Posterior cingulate gyrus (tissue), 11 donors: ENCODE measurements at places on chromosomes 7 and 10.
A peak's percentile ranks its signal among the peaks of the same experiment; 100 is the strongest.

GRCh38 chr10:97904018-97904381, 54.4 kb downstream of the GOLGA7B start:
- DNase-seq = no peak

DNA sequence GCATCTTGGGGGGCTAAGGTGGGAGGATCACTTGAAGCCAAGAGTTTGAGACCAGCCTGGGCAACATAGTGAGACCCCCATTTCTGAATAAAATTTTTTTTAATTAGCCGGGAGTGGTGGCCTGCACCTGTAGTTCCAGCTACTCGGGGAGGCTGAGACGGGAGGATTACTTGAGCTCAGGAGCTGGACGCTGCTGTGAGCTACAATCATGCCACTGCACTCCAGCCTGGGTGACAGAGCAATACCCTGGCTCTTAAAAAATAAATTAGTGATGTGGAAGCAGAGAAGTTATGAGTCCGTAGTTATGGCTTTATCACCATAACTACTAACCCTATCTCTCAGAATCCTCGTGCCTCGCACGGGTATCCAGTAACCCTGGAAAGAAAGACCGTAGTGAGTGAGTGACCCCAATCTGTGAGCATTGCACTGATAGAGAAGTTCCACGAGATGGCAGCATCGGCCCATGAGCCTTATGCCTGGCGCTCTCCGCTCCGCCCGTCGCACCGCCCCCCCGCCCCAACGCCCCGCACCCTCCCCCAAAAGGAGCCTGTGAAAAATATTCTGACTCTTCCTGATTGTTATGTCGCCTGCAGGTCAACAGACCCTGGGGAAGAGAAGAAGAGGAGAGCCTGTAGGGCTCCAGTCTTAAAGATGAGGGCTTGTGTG, 4.9 kb upstream of the SLC29A3 start:
- DNase-seq = no peak

- DNase-seq = no peak
Observed at GRCh38 chr10:76086170-76086760, 654.8 kb downstream of the LRMDA start.

- DNase-seq = no peak
Observed at GRCh38 chr7:134021836-134022235, 105.3 kb upstream of the LRGUK start.

DNA sequence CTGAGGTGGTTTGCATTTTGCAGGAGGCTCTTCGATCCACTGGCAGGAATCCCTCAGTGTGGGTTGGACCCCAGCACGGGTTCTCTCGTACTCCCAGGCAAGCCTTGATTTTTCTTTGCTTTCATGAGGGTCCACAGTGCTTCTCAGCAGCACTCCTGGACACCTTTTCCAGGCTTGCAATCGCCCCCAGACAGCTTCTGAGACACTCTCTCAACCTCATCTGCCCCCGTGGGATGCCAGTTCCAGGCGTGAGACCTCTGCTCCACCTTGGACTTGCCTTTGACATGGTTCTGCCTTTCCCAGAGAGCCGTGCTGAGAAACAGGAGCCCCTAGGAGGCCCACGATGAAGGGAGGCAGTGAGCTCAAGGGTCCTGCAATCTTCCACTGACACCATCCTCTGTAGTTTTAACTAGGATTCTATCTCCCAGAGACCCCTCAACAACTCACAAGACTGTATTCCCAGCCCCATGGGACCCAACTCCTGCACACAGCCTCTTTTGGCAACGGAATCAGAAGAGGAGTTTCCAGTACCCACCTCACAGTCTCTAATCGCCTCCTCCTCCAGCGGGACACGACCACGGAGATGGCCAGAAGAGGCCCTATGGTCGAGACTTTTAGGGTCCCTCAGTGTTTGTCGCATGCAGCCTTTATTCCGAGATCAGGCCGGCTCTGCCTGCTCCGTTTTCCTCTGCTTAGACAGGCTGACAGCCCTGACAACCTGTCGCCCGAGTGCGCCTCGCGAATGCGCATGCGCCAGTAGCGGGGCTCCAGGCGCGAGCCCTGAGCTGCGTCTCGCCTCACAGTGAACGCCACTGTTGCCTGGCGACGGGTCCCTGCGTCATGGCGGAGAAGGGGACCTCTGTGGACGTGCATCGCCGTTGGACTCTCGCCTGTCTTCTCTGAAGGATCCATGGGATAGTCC, 26.0 kb upstream of the ZNF273 start:
- peak; percentile 98 for DNase-seq

- DNase-seq = no peak
Observed at GRCh38 chr7:83339907-83340306, 177.2 kb upstream of the PCLO start.

DNA sequence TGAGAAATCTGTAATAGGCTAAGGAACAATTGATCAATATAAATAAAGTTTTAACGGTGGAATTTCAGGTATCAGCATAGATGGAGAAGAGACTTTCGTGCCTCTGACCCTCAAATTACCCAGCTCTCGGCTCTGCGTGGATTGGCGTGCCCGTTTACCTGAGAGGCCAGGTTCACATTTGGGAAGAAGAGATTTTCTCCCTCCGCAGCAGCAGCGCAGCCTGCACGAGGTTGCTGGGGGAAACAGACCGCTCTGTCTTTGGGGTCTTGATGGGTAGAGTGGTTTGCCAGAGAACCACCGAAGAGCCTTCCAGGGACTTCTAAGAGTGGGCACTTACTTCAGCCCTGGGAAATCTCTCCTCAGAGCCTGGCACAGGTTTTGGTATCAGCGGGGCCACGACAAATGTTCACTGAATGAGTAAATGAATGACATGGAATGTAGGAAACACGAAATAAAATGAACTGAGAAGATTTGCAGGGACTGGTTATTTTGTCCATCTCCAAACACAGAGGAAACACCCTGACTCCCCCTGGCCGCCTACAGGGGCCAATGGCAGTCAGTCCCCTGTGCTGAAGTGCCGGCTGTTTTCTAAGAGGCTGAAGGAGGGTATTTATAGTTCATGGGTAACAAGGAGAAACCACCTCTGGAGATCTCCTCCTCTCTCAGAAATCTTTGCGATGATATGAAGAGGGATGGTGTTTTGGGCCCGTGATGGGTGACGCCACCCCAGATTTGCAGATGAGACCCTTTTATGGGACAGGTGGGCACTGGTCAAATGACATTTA, 338.5 kb downstream of the ADARB2 start:
- DNase-seq = no peak

DNA sequence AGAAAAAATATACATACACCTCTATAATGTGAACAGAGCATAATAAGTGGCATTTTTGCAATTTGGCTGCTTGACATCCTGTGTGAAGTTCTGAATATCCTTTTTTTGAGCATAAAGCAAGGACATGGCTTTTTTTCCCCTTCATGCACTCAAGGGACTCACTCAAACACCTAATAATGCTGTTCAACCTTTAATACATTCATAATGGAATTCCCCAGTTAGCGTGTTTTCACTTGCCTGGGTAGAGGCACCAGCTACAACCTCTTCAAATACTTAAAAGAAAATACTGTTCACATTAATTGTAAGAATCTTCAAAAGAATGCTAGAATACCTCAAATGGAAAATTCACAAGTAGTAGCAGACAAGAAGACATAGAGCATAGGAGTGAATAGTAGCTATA, 316.8 kb downstream of the PCDH15 start:
- DNase-seq = no peak

GRCh38 chr7:18834577-18834976, 282.9 kb downstream of the TWIST1 start:
- DNase-seq = no peak

GRCh38 chr10:23422003-23422411, 16.9 kb upstream of the OTUD1 start:
- no peak for DNase-seq

DNA sequence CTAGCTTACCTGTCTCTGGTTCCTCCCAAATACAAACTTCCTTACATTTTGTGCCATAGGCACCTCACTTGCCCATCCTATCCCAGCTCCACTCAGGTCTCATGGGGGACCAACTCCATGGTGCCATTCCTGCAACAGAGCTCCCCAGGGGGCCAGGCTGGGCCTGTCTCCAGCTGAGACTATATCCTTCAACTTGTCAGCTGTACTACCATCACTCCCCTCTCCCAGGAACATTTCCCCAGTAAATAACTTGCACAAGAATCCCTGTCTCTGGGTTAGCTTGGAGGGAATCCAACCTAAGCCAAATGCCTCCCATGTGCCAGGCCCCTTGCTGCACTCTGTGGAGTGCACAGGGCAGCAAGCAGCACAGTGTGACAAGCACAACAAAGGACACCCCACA, 33.2 kb downstream of the FRMPD2 start:
- DNase-seq = no peak

GRCh38 chr10:102603946-102604345, 40.3 kb upstream of the TRIM8 start:
- no peak for DNase-seq

DNA sequence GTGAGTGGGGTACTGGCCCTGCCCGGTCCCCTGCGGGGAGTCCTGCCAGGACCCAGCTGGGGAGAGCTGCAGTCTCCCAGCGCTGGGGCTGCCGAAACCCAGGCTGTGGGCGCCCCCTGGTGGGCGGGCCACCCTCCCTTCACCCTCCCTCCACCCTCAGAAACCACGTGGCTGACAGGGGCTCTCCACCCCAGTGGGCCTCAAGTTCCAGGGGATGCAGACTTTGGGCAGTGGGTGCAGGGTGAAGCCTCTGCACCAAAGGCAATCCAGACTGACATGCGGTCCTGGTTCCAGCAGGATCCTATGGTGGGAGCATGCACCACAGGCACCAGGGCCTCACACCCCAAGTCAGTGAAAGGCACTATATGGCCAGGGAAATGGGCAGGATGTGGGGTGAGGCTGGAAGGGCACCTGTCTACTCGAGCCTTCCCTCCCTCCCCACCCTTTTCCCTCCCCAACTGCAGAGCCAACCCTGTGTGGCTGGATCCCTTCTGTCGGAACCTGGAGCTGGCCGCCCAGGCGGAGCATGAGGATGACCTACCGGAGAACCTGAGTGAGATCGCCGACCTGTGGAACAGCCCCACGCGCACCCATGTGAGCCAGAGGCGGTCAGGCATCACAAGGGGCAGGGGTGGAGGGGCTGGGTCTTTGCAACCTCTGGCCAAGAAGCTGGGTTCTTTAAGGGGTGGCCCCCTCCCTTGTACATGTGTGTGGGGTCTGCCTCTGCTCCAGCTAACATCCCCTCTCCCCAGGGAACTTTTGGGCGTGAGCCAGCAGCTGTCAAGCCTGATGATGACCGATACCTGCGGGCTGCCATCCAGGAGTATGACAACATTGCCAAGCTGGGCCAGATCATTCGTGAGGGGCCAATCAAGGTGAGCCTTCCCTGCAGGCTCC, 38.8 kb downstream of the PSAP start:
- DNase-seq = peak; percentile 61

DNA sequence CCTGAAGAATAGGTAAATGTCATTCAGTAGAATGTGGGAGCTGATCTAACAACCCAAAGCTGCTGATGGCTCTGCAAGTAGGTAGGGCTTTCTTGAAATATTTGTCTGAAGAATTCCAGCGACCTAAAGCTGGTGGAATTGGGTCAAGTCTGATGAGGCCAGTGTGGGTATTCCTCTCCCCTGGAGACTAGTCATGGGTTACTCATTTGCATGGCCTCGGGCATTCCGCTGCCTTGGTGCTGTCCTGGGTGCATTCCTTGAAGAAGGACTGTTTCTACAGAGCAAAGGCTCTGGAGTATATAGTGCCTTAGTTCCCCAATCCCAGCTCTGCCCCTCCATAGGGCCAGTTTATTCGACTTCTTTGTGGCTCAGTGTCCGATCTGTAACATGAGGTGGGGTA, 19.2 kb downstream of the PDK4 start:
- no peak for DNase-seq

- DNase-seq = peak; percentile 47
Observed at GRCh38 chr10:113520690-113521474, 32.0 kb upstream of the HABP2 start.

DNA sequence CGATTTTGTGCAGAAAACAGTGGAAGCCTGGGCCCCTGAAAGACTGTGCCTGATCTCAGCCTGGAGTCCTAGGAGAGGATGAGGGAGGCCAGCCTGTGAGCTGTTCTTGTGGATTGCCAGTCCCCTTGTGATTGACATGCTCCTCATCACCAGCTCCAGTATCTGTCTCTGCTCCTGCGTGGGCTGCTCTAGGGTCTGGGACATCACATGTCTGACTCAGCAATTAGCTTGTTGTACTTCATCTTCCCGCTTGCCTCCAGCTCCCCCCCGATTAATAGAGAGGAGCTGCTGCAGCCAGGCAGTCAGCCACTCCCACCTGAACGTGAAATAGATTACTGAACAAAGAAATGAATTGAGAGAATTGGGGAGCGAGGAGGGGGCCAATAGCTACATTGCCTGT, 99.6 kb upstream of the TBX20 start:
- no peak for DNase-seq

DNA sequence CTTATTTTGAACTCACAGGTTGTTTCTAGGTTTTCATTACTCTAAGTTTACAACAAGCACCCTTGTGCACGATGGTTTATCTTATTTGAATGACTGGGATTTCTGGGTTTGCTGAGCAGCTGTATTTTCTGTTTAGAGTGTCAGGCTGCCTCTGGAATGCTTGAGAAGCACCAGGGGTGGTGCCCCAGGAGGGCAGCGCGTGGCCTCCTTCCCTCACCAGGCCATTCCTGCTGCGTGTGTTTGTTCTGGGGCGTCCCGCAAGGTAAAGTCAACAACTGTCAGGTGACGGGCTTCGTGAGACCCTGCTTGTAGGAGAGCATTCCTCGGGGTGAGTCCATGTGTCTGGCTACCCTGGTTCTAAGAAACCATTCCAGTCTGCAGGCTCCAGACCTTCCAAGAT, 54.9 kb downstream of the FAM171A1 start:
- DNase-seq = peak; percentile 75

- no peak for DNase-seq
Observed at GRCh38 chr10:67669978-67670377, 26.0 kb downstream of the CTNNA3 start.

GRCh38 chr10:120186506-120186905, 270.5 kb upstream of the PLPP4 start:
- no peak for DNase-seq

DNA sequence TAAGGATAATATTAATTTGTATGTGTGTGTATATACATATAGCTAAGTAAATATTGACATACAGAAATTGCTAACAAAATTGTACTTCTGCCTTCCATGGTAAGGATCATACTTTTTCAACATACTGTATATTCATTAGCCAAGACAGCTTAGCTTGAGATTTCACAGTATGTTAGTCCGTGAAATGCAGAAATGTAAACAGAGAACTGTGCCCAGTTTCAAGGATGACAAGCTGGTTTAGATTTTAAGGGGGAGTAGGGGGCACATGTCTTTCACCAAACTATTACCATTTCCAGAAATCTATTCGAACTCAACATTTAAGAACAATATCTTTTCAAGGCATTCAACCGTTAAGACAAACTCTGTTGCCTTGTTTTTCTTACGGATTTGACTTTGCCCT, 182.2 kb downstream of the SORCS1 start:
- no peak for DNase-seq

DNA sequence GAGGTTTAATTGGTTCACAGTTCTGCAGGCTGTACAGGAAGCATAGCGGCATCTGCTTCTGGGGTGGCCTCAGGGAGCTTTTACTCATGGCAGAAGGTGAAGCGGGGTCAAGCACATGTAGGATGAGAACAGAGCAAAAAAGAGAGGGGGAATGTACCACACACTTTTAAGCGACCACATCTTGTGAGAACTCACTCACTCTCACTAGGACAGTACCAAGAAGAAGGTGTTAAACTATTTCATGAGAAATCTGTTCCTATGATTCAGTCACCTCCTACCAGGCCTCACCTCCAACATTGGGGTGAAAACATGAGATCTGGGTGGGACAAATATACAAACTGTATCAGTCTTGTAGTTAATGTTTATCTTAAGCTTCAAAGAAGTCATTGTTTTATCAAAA, 174.7 kb downstream of the GNAI1 start:
- no peak for DNase-seq

GRCh38 chr7:42106562-42106961, 130.4 kb downstream of the GLI3 start:
- DNase-seq = no peak
